ENCODE measurements at places on chromosomes 2 and 18.

GRCh38 chr2:201909348-201909747 lies 103.0 kb downstream of the CDK15 start:
- no peak for DNase-seq

- no peak for DNase-seq
Measured at GRCh38 chr2:200428961-200429665, 80.8 kb downstream of the KCTD18 start.

DNA sequence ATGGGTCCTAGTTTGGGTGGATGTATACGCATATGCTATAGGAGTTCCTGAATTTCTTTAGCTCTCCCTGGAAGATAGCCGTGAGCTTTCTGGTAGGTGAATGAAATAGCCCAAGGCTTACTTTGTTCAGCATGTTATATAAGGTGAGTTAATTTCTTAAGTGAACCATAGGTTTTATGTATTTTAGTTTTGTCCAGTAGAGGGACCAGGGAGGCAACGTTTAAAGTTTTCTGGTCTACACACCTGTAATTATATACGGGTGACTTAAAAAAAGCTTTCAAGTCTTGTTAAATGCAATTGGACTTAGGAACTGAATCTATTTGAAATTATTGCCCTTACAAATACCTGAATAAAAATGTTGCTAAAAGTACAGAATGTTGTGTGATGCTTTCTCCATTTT lies 402.5 kb upstream of the DDX18 start:
- DNase-seq: no peak

DNA sequence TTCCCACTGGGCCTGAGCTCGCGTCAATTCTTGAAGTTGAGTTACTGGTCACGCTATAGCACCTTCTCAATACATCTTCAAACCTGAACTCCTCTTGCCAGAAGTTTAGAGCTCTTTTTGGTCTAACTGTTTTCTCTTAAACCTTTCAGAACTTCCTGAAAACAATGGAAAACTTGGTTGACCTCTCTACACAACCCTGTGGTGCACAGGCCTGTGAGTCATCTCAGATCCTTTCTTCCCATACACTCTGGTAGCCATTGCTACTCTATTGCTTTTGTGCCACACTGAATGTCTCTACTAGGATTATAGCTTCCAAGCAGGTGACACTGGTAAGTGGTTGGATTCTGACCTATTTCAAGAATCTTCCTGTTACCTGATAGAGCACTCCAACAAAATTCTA lies 321.5 kb upstream of the FSIP2 start:
- DNase-seq: no peak

GRCh38 chr2:144082777-144083176 lies 437.1 kb downstream of the ZEB2 start:
- no peak for DNase-seq

DNA sequence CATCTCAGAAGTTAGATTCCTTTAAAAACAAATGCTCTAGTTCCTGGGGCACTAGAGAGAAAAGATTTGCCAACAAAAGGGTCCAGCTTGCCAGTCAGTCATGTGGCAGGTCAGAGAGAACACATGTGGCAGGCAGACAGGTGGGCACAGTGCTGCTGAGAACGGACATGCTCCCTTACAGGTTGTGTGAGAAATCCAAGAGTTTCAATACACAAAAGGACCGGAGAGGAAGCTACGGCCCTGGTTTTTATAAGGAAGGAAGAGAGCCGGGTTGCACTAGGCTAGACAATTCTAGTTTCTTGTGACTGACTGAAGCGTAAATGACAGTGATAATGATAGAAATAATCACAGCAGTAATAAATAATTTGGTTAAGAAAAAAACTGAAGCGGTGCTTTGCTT lies 18.3 kb downstream of the CDC42EP3 start:
- DNase-seq: no peak

GRCh38 chr18:35578481-35578880 lies 3.1 kb upstream of the GALNT1 start:
- DNase-seq: no peak

DNA sequence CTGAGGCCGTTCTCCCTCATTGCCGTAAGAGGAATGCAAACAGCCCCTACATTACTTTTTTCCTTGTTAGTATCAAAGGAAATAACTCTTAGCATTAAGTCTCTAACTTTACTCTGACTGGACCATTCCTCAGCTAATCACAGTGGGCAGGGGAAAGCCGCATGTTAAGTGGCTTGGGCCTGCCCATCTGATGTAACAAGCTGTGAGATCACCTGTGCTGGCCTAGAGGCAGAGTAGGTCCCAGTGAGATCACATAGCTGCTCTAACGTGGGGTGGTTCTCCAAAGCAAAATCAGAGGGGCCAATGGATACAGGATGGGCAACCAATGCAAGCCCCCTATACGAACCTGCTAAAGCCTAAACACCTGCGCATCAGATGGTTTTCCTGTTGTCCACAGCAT lies 5.9 kb upstream of the MOCOS start:
- no peak for DNase-seq

DNA sequence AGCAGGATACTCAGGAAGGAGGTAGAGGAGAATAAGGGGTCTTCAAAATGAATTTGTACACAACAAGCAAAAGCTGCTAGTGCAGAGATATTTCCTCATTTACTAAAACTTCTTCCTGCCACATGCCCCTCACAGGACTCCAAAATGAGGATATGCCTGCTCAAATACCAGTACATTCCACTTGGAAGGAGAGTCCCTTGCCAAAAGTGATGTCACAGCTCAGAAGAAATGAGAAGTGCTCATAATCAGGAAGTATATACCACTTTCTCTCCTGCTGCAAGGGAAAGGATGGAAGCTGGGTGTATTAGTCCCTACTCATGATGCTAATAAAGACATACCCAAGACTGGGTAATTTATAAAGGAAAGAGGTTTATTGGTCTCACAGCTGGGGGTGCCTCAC lies 87.7 kb upstream of the FSHR start:
- no peak for DNase-seq

- no peak for DNase-seq
Measured at GRCh38 chr2:105062158-105062557, 24.3 kb downstream of the MRPS9 start.
